ENCODE measurements at places on chromosomes 6 and 20. TPM values are rescaled to one million over a fixed set of nuclear protein-coding genes. Genes with fewer than 3 reads are reported as not detected.

LIME1 gene
- total RNA-seq: 2.3 TPM

RNF144B gene
- total RNA-seq: 0.68 TPM

ULBP3 gene
- total RNA-seq: 5.0 TPM

KCNK16 gene
- total RNA-seq: not detected

HLA-DRA gene
- not detected for total RNA-seq

MACROD2 gene
- total RNA-seq: 0.38 TPM

BMP5 gene
- not detected for total RNA-seq

SOX12 gene
- 2.1 TPM for total RNA-seq

SPTLC3 gene
- total RNA-seq: 0.98 TPM

LAMA2 gene
- total RNA-seq: 86.1 TPM

SAPCD1 gene
- 0.70 TPM for total RNA-seq

SLC22A7 gene
- not detected for total RNA-seq

CLPSL2 gene
- total RNA-seq: not detected

HDGFL1 gene
- not detected for total RNA-seq

EFCAB8 gene
- total RNA-seq: under 0.01 TPM

LINC00237 gene
- not detected for total RNA-seq

MOG gene
- total RNA-seq: not detected

ABHD16B gene
- not detected for total RNA-seq

TENT5A gene
- total RNA-seq: 42.2 TPM

NRSN1 gene
- not detected for total RNA-seq

HMGN4 gene
- 32.6 TPM for total RNA-seq

HLA-DRB5 gene
- not detected for total RNA-seq

CLIC5 gene
- total RNA-seq: not detected

SALL4 gene
- total RNA-seq: 0.15 TPM

DPM1 gene
- 54.3 TPM for total RNA-seq

SLC22A2 gene
- total RNA-seq: not detected

OR2H2 gene
- total RNA-seq: not detected

NFKBIE gene
- 1.5 TPM for total RNA-seq

SPAG4 gene
- 17.3 TPM for total RNA-seq

CD24 gene
- total RNA-seq: 8.0 TPM

BHLHE23 gene
- total RNA-seq: not detected

RAMACL gene
- 1.1 TPM for total RNA-seq

SMIM28 gene
- not detected for total RNA-seq

METTL24 gene
- 0.59 TPM for total RNA-seq

FAM217B gene
- total RNA-seq: 4.4 TPM

KCNB1 gene
- total RNA-seq: 0.12 TPM

CLVS2 gene
- not detected for total RNA-seq

PROKR2 gene
- total RNA-seq: not detected

DXO gene
- 12.9 TPM for total RNA-seq

NOX3 gene
- not detected for total RNA-seq

EDN3 gene
- total RNA-seq: not detected

PLN gene
- total RNA-seq: 6.5 TPM

SNPH gene
- 7.1 TPM for total RNA-seq

BPIFB4 gene
- total RNA-seq: 0.23 TPM

RBCK1 gene
- 59.2 TPM for total RNA-seq
